ENCODE measurements at places on chromosomes 13 and 19.
A peak's percentile ranks its signal among the peaks of the same experiment; 100 is the strongest.

DNA sequence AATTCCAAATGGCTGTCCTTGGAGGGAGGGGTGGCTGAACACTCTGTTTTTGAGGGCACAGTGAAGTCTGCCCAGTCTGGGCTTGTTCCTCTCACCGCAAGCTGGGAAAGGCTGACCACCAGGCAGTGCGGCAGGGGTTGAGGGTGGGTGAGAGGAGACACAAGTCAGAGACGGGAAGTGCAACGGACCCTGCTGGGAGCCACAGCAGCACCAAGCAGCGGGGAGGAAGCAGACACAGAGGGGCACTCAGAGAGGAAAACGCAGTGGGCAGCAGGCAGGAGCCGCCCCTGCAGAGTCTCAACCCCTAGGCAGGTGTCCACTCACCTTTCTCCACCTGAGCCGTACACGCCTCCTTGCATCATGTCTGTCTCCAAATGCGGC lies 15.6 kb downstream of the AKAP8L start:
- no peak for DNase-seq

- DNase-seq, result no peak
Measured at GRCh38 chr13:20608438-20609020, 41.6 kb downstream of the IFT88 start.

GRCh38 chr13:57824121-57824520 lies 192.6 kb downstream of the PCDH17 start:
- DNase-seq, result no peak

DNA sequence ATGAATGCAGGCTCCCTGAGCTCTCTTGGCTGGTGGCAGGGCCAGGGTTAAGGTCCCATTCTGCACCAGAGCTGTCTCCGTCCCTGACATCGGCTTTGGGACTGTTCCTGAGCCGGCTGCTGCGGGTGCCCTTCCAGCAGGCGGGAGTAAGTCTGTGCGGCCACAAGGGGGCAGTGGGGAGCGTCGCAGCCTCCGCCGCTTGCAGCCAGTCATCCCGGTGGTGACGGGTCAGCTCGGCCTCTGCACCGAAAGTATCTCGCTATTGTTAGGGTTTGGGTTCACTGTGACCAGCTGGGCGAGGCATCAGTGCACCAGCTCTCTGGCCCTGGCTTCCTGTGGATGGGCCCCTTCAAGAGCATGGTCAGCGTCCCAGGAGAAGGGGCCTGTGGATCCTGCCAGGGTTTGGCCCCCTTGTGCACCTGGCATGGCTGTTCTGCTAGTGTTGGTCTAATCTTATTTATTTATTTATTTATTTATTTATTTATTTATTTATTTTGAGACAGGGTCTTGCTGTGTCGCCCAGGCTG lies 15.1 kb downstream of the NDUFB7 start:
- DNase-seq, result peak; percentile 38

GRCh38 chr19:14168259-14168972 lies 32.0 kb upstream of the ASF1B start:
- DNase-seq, result no peak

DNA sequence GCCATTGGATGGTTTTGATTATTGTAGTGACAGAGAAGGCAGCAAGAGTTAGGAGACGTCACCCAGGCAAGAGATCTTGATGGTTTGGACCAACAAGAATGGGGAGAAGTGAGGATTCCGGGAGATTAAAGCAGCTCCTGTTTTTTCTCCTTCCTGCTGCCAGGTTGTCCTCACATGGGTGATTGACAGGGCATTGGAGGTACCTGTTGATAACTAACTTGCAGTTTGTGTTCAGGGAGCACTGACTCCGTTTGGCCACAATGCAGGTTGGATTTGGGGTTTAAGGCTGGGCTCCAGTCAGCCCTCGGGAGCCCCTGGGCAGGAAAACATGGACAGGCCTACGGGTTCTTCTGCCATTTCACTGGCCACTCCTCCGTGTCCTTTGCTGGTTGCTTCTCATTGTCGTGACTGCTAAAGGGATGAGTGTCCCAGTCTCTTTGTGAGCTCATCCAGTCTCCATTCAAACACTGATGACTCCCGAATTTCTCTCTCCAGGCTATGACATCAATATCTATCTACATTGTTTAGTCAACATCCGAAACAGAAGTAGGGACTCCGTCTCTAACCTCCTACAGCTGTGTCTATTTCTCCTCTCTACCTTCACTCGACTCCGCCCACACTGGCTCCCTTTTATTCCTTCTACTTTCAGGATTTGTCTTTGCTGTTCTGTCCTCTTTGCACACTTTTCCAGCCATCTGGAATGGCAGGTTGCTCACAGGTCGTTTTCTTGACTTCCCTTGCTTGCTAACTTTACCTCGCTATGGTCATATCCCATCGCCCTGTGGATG lies 1.3 kb upstream of the PTOV1 start:
- no peak for DNase-seq

DNA sequence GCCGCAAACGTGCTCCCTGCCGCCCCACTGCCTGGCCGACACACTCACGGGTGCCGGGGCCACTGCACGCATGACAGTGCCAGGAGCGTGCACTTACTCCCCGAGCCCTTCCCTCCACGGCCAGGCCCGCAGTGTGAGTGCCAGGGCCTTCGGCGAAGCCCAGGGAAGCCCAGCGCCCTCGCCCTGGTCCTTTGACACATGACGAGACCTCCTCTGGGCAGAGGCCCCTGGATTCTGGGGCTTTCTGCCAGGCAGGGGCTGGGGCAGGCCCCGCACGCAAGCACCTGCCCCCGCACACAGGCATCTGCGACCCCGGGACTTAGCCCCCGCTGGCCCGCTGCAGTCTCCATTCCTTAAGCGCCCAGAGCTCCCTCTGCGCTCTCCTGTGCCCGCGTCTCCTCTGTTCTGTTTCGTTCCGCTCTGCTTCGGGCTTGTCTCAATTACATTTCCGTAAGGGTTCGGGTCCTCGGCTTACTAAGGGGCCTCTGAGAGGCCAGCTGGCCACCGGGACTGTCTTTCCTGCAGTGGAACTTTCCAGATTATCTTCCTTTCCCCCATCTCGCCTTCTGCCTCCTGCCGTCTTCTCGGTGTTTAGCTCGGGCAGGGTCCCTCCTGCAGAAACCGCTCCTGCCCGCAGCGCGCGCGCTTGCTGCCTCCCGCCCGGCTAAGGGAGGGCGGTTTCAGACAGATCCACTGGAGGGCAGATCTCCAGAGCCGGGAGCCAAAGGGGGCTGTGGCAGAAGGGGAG lies 98.8 kb downstream of the ING1 start:
- DNase-seq, result no peak

GRCh38 chr13:26762745-26763345 lies 2.3 kb upstream of the GPR12 start:
- no peak for DNase-seq

GRCh38 chr19:39444598-39445195 lies 685 bp upstream of the SUPT5H start:
- no peak for DNase-seq

GRCh38 chr19:16587833-16588823 lies 15.9 kb upstream of the SLC35E1 start:
- DNase-seq, result no peak

- peak; percentile 78 for DNase-seq
Measured at GRCh38 chr13:36345438-36346221, 564 bp downstream of the SPART start.

- no peak for DNase-seq
Measured at GRCh38 chr13:30071969-30072817, 221.8 kb upstream of the UBL3 start.

- DNase-seq, result no peak
Measured at GRCh38 chr19:10418235-10418484, 2.2 kb upstream of the PDE4A start.

DNA sequence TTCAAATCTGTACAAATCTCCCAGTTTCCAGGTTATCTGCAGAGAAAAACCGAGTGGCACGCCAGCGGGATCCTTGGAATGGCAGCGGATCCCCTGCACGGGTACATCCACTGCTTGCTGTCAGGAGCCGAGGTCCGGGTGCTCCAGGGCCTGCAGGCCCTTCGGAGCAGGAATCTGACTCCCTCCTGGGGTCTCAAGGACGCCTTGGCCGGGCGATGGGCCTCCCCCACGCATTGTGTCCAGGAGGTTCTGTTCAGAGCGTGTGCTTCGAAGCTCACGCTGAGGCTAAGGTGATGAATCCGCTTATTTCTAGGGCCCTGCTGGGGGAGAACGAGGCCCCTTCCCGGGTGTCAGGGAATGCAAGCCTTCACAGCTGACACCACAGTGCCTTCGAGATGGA lies 148.9 kb downstream of the SOX1 start:
- DNase-seq, result no peak

GRCh38 chr13:99196466-99197116 lies 4.1 kb upstream of the UBAC2 start:
- no peak for DNase-seq

GRCh38 chr13:97231118-97231828 lies 9.1 kb downstream of the MBNL2 start:
- DNase-seq, result no peak

- no peak for DNase-seq
Measured at GRCh38 chr19:7772752-7773291, 9.8 kb downstream of the CLEC4M start.

DNA sequence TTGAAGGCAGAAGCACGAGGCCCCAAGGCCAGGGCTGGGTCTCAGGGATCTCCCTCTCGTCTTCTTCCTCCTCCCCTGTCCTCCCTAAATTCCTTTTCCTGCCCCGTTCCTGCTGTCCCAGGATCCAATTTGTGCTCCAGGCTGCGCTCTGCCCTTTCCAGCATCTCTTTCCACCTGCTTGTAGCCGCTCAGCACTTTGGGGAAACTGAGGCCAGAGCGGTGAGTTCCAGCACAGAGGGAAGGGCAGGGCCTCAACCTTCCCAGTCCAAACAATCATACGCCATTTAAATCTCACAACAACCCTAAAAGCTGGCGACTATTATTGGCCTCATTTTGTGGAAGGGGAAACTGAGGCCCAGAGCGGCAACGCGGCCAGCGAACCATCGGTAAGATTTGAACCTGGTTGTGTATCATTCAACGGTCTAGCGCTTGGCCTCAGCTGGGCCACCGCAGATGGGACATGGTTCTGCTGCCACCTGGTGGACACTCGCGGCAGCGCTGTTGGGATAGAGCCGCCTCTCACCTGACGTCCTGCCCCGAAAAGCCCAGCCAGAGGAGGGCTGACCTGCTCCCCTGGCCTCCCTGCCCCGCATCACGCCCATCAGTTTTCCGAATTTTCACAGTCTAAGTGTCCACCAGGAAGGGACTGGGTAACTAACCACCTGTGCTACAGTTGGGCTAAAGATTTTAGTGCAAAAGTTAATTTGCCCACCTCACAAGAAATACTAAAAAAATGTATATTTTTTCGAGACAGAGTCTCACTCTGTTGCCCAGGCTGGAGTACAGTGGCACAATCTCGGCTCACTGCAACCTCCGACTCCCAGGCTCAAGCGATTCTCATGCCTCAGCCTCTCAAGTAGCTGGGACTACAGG lies 4.2 kb upstream of the RPL18A start:
- no peak for DNase-seq

GRCh38 chr19:41415154-41415571 lies 12.0 kb downstream of the B3GNT8 start:
- no peak for DNase-seq

- no peak for DNase-seq
Measured at GRCh38 chr19:33416307-33417215, 43.1 kb downstream of the CEBPG start.

GRCh38 chr13:59691501-59692066 lies 472.1 kb downstream of the DIAPH3 start:
- peak; percentile 18 for DNase-seq

DNA sequence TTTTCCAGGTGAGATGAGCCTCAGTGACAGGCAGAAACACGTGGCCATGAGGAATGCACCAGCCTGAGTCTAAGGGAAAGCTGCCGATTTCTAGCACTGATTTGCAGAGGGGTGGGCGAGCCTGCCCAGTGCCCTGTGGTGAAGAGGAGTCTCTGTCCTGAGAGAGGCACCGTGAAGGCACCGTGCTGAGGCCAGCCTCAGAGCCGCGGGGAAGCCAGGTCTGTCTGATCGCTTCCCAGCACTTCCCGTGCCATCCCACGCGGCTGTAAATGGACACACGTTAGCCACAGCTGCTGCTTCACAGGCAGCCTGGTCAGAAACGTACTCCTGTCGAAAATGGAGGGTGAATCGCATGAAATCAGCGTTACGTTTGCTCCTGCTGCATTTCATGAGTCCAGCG lies 79.8 kb downstream of the ATP11A start:
- no peak for DNase-seq

DNA sequence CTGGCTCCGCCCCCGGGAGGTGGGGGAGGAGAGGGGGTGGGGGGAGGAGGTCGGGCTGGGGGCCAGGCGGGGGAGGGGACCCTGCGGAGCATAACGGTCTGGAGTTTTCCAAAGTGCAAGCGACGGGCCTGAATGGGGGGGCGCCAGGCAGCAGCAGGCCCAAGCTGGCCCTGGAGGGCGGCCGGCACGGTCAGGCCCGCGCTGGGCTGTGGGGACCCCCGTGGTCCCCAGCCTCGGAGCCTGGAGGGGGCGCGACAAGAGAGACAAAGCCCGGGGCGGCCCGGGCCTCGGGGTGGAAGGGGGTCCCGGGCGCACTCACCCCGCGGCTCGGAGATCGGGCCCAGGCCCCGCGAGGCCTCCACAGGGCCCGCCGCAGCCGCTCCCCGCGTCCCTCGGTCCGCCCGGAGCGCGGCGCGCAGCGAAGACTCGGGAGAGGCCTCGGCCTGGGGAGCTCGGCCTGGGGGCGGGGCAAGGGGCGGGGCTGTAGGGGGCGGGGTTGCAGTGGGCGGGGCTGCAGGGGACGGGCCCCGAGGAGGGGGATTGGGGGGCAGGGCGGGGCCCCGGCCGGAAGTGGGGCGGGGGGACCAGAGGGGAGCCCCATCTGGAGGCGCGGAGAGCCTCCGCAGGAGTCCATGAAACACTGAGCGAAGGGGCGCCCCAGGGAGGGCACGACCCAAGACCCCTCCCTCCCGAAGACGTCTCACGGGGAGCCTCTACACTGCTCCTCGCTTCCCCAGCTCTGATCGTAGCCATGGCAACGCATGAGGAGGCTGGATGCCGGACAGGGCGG lies 47.6 kb downstream of the PTPRS start:
- peak; percentile 68 for DNase-seq

- DNase-seq, result no peak
Measured at GRCh38 chr13:94394723-94395122, 84.8 kb downstream of the DCT start.

- DNase-seq, result peak; percentile 4
Measured at GRCh38 chr13:32587811-32588170, 1.5 kb downstream of the PDS5B start.

DNA sequence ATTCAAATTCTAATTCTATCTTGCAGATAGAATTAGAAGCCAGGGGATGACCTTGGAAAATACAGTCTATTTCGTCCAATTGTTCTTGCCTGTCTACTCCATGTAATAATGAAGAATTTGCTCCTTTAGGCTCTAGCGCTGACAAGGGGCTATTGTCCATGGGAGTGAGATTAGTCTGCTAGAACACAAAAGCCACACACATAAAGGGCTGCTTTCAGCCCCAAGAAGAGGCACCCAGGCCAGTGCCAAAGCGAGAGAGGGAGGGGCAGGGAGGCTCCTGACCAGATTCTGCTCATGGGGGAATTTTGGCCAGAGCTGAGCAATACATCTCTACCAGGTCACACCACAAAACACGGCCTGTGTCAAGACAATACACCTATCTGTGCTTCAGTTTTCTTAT lies 1306.9 kb downstream of the UQCRFS1 start:
- DNase-seq, result no peak
